ENCODE measurements at places on chromosomes 11 and 22.
A peak's percentile ranks its signal among the peaks of the same experiment; 100 is the strongest.

DNA sequence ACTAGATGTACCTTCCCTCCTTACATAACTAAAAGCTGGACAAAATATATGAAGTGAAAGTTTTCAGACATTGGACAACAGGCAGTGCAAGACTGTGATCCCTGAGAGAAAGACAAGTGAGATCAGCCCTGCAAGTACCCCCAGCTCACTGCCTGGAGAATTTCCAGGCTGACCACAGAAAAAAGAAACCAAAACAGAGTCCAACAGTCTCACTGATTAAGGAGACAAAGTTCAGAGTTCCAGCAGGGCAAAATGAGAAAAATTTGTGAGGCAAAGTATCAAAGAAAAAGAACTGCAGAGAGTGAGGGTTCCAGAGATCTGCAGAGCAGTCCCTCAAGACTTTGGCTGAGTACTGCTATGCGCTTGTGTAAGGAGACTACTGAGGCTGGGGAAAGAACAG, 47.3 kb upstream of the TMEM45B start:
- peak; percentile 6 for DNase-seq

GRCh38 chr22:44475706-44476105, 22.3 kb downstream of the RTL6 start:
- no peak for DNase-seq

GRCh38 chr22:42764895-42765363, 44.3 kb upstream of the A4GALT start:
- DNase-seq = no peak

DNA sequence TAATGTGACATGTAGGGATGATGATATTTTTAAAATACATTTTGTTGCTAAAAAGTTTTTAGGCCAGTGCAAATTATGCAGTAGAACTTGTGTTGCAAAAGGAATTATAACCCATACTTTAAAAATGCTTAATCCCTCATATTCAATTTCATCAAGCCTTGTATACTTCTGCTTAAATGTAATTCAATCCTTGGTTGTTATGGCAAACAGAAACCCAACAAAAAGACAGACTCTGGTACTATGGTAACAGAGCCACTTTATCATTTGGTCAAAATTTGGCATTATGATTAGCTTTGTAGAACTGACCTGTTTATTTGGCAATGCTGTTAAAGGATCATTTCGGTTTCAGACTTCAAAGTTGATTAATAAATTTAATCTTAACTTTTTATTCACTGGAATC, 284.8 kb downstream of the TMEM135 start:
- no peak for DNase-seq

DNA sequence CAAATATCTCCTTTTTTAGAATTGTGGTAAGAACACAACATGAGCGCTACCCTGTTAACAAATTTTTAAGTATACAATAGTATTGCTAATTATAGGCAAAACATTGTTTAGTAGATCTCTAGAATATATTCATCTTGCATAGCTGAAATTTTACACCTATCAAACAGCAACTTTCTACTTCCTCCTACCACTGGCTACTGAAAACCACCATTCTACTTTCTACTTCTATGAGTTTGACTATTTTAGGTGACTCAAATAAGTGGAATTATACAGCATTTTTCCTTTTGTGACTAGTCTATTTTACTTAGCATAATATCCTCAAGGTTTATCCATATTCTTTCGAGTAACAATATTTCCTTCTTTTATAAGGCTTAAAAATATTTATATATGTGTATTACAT, 128.4 kb downstream of the FAM76B start:
- DNase-seq = no peak

Measured in iris pigment epithelial cell (primary cell).